Nucleus accumbens (tissue), 56 donors: ENCODE measurements at places on chromosomes 6 and 20.

DNA sequence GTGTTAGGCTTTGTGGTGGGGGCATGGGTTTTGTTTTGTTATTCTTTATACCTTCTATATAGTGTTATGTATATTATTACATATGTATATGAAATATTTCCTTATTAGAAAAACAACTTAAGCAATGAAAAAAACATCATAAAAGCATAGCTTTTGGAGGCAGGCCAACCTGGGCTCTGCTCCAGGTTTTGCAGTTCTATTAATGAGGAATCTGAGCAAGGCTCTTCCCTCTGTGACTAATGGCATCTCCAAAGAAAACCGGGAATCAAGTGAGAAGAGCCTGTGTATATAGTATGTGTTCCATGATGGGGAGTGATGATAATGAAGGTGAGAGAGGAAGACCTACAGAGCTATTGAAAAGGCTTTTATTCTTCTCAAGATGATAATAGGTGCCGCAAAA lies 291.1 kb downstream of the CLIC5 start:
- no peak for DNase-seq

DNA sequence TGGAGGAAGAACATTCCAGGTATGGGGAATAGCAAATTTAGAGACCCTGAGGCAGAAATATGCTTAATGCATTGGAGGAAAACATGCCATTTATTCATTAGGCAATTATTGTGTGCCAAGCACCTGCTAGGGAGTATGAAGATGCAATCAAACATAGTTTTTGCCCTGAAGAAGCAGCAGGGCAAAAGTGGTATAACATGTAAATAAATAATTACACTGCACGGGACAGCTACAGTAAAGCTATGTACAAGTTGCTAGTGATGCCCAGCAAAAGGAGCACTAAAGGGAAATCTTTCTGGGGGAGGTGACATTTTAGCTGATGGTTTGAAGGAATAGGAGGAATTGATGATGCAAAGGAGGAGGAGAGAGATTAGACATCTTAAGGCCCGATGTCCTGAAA lies 624 bp upstream of the TJAP1 start:
- no peak for DNase-seq

DNA sequence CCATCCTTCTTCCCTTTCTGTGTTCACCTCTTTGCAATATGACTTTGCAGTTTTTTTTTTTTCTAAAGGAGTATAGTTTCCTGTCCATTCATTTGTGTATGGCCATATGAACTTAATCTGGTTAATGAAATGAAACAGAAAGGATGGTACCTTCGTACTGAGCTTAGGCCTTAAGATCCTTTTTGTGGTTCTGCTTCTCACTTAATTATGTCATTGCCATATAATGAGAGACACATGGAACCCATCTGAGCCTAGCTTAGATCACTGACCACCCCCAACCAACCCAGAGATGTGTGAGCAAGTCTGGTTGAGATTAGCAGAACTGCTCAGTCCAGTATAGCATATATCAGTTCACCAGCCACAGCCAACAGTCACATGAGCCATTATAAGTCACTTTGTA lies 1179.6 kb downstream of the HACE1 start:
- no peak for DNase-seq

DNA sequence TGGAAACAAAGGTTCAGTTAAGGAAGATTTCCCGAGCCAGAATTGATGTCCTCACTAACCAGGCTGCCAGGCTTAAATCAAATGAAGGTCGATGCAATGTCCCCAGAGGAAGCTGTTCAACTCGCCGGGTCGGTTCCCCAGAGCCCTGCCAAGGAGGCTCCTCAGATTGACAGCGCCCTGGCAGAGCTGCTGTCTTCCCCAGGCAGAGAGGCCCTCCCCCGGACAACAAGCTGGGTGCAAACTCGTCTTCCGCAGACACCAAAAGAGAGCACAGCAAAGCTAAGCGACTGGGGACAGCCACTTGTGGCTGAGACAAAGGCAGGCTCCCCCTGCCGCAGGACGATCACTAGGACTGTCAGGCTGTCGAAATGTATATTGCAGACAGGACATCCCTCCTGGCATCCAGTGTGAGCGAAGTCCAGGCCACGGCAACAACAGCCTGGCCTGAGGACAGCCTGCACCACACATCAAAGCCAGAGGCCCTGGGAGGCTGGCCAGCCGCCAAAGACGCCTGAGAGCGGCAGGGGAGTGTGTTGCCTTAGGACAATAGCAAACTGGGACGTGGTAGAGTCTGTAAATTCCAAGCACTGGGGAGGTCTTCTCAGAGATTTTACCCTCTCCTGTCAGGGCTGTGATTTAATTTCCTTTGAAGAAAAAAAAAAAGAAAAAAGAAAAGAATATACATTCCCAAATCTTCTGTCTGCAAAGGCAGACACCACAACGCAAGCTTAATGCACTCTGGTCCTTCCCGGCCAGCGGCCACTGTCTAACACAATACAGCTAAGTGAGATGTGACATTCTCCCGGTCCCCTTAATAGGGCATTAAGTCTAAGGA lies 99.1 kb downstream of the HIVEP2 start:
- DNase-seq: peak; percentile 77

DNA sequence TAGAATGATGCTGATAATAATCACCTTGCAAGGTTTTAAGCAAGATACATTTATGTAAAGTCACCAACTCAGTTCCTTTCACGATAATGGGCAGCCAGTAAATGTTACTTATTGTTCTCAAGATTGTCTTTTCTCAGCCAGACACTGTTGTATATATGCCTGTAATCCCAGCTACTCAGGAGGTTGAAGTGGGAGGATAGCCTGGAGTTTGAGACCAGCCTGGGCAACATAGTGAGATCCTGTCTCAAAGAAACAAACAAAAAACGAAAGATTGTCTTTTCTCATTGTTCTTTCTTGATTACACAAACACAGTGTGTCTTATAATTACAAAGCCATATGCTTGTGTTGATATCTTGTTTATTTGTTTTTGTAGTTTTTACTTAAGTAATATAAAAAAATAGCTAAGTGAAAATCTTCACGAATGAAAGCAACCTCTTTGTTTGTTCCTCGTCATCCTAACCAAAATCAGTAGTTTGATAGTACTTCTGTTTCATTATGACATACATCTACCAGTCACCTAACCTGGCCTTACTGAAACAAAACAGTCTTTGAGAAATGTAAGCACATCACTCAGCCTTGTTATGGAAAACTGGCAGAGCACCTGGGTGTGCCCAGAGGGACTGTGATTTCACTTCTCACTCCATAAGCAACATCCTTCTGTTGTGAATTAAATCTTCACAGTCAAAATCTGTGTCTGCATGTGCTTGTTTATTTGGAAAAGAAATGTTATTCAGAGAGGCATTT lies 436.2 kb upstream of the SOX4 start:
- DNase-seq: no peak

DNA sequence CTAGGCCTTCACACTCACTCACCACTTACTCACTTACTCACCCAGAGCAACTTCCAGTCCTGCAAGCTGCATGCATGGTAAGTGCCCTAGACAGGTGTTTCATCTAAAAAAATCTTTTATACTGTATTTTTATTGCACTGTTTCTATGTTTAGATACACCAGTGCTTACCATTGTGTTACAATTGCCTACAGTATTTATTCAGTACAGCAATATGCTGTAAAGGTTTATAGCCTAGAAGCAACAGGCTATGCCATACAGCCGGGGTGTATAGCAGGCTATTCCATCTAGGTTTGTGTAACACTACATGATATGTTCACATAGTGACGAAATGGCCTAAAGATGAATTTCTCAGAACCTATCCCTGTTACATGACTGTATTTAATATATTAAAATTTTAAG lies 37.1 kb upstream of the KCNK5 start:
- no peak for DNase-seq

DNA sequence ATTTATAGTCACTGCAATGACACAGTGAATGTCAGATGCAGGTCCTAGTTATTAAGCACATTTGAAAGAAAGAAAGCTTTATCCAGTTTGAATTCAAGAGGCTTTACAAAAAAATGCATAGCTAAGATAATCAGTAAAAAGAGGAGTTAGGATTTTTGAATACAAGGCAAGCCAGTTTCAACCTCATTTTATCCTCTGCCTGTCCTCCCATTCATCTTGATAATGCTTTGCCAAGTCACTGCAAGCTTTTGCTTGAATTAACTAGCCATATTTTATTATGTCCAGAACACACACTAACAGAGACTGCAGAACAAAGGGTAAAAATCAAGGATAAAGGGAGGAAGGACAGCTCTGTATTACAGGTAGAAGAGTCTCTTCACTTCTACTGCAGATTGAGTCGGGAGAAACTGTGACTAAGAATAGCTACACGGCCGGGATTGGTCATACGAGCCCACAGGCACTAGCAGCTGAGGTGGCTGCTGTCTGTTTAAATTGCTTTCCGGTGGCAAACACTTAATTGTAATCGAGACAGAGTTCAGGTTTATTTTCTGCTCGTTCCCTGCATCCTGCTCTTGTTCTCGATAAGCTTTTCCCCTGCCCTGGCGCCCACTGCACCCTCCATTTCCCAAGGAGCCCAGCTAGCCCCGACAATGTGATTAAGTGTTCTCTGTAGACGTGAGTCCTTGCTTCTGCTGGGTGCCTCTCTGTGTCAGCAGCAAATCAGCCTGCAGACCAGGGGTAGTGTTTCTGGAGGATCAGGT lies 30.5 kb upstream of the AKAP12 start:
- DNase-seq: no peak

DNA sequence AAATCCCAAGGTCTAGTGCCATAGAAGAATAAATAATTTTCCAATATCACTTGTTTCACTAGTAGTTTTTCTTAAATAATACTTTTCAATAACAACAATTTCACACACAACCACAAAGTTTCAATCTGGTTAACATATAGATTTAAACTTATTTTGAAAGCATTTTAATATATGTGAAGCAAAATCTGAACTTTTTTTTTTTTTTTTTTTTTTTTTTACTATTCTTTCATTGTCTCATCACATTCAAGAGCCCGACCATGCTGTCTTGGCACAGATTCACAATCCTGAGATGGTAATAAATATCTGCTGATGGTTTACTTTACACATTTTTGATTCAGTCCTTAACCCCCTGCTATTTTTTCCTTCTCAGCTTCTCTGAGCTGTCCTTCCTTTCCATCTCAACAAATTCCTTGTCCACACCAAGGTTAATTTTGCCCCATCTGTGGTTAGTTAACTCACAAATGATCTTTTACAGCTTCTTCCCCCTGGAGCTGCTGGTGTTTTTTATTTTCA lies 262.8 kb downstream of the TMEM242 start:
- no peak for DNase-seq

DNA sequence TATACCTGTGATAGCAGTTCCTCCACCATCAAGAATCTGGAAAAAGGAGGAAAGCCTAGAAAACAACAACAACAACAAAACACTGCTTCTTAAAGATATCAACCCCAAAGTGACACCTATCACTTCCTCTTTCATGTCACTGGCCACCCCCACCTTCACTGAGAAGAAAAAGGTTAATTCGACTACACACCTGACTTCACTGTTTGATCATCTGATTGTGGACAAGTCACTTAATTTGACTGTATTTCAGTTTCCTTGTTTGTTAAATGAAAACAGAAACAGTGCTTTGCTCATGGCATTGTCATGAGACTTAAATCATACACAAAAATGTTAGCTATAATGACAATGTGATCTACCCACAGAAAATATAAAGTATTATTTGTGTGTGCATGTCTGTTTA lies 280.6 kb upstream of the SULF2 start:
- no peak for DNase-seq

- no peak for DNase-seq
These were observed 656.8 kb upstream of the CHD6 start for GRCh38 chr20:42274986-42275385.

DNA sequence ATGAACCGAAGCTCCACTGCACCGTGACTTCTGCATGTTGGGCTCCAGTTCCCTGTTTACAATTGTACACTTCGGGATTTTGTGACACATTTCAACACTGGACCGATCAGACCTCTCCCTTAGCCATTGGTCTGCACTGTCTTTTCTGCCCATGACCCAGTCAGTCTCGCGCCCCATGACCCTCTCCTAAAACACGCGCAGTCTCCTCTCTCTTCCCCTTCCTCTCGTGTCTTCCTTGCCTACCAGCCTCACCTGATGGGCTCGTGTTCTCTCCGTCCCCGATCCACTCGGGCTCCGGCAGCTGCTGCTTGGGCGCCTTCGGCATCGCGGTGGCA lies 535 bp upstream of the ABCF1 start:
- DNase-seq: no peak

DNA sequence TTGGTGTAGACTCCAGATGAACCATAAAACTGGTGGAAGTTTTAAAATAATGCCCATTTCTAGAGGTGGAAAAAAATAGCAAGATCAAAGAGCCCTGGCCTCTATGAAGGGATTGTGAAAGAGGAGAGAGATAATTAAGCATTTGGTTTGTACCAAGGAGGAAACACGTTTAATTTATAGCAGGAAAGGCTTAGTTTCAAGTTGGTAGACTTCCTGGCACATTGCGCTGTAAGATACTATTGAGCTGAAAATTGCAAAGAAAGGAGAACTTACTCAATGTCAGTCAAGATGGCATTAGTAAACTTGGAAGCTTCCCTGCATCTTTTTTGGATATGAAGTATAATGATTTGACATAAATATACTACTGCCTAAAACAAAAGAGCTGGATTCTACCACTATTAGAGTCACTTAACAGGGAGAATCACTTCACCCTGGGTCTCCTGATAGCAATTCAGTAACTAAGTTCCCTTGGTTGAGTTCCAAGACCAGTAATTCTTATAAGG lies 24.4 kb downstream of the MARCKS start:
- DNase-seq: no peak

GRCh38 chr6:44176762-44177509 lies 18.3 kb downstream of the CAPN11 start:
- no peak for DNase-seq

GRCh38 chr6:167394339-167394738 lies 69.5 kb downstream of the TTLL2 start:
- no peak for DNase-seq

GRCh38 chr20:36969478-36970186 lies 18.1 kb upstream of the SAMHD1 start:
- no peak for DNase-seq

- DNase-seq: no peak
These were observed 68.1 kb downstream of the DTNBP1 start for GRCh38 chr6:15594512-15595259.

- no peak for DNase-seq
These were observed 4.2 kb downstream of the TNFAIP3 start for GRCh38 chr6:137871291-137871690.

- peak; percentile 89 for DNase-seq
These were observed at the start of gene ENPP5 for GRCh38 chr6:46170357-46171289. TSS of gene ENPP5 (minus strand) at chr6:46170980. CDS start at chr6:46168262, 2,718 bp downstream.

GRCh38 chr6:41377071-41377470 lies 41.7 kb downstream of the NCR2 start:
- no peak for DNase-seq

DNA sequence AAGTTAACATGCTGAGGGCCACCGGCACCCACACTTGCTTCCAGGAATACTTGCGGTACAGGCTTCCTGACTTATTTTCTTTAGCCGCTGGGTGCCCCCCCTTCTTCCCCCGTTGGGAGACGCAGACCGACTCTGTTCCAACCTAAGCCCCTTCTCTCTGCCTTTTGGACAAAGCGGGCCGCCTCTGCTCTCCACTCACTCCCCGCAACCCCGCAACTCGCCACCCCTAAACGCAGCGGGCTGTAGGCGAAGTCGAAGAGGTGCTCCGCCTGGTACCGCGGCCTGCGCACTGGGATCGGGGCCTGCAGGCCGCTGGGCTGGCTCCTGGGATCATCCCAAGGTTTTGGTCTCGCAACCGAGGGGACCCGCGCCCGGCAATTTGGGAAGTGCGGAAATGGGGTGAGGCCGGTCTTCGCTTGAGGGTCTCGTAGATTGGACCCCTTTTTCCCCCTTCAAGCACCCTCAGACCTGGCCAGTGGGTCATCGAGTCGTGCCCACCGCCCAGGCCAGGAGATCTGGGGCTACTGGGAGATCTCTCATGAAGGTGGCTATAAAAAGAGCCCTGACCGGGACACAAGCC lies 4.7 kb upstream of the FOXF2 start:
- DNase-seq: no peak

GRCh38 chr6:80541181-80541580 lies 434.7 kb downstream of the BCKDHB start:
- DNase-seq: no peak
